ENCODE measurements at places on chromosomes 7 and 10.

DNA sequence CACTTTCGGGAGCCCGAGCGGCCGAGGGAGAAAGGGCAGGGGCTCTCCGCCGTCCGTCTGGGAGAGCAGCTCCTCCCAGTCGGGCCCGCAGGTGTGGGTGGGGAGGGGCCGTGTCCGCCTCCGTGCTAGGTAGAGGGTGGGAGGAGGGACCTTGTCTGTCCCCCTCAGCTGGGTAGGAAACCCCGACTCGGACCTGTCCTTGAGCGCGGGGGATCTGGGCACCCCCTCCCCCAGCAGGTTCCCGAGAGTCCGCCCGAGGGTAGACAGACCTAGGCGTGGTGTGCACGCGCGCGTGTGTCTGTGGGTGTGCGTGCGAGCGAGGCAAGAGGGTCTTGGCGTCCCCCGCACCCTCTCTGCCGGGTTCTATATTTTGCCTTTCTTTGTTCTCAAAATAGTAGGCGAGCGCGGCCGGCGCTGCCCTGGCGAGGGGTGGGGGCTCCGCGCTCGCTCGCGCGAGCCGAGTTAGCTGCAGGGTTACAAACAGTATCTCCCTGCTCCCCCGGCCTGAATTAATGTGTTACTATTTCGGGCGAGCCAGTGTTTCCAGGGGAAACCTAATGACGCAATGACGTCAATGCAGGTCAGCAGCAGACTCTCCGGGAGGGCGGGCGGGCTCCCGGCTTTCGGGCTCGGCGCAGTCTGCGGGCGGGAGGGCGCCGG lies 73.9 kb upstream of the LEP start:
- DNase-seq = no peak

DNA sequence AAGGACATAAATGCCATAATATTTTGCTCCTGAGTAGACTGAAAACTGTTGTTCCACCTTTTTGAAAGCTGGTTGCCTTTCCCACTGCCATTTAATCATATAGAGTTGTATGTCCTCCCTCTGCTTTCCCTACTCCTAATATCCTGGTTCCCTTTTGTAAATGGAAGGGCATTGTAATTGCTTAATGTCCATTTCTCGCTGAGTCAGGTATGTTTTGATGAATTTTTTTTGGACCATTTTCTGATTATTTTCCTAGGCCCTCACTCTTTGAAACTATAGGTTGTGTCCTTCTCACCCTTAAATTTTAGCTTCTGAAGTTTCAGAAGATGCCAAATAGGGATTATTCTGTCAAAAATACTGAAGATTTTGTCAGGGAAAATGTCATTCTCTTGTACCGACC lies 45.5 kb downstream of the WAC start:
- DNase-seq = no peak

DNA sequence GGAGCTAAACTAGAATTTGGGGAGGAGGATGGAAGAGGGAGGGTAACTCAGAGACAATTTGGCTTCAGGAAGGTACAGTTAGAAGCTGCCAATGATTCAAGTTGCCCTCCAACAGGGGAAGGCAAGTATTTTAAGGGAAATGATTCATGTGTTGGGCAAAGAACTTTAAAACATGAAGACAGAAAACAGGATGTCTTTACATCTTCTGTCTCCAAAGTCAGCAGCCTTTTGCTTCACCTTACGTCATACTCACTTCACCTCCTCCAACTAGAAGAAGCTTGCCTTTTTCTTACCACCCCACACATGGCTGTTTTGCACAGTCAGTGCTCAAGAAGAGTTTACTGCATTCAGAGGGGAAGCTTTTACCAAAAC lies 36.1 kb downstream of the PPP1R3C start:
- DNase-seq = no peak

- DNase-seq = no peak
Measured at GRCh38 chr10:57579926-57580325, 687.8 kb downstream of the IPMK start.

DNA sequence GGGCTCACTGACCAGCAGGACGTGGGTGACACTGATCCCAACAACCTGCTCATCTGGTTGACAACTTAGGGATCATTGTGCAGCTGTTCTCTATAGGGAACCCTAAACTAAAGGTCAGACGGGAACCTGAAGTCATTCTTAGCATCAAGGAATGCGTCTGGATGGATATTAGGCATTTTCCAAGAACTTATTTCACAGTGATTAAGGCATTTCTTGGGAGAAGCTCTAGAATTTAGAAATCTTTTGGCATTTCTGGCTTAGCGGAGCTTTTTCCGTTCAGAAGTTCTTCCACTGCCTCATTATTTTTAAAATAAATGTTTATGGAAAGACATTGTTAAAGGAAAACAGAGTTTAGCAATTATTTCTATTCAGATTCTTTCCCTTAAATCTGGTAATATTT lies 303.3 kb upstream of the IGFBP3 start:
- DNase-seq = no peak

DNA sequence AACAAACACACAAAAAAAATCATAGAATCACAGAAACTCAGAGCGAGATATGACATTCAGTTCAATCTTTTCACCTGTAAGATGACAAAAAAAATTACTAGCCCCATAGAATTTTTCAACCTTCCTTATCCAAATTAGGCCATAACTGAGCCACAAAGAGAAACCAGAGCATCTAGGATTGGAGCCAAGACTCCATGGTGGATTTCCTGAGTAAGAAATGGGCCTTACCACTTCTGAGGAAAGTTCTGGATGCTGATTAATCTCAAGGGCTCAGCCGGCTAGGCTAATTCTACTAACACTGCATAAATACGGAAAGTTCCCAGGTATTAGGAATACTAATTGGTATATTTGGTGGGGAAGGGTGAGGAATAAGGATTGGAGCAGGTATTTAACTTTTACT lies 16.8 kb downstream of the LIPM start:
- peak; percentile 40 for DNase-seq

DNA sequence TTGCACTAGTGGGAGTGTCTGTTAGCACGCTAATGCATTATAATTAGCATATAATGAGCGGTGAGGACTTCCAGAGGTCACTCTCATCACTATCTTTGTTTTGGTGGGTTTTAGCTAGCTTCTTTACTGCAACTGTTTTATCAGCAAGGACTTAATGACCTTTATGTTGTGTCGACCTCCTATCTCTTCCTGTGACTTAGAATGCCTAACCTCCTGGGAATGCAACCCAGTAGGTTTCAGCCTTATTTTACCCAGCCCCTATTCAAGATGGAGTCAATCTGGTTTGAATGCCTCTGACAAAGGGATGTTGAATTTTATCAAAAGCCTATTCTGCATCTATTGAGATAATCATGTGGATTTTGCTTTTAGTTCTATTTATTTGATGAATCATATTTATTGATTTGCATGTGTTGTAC lies 22.5 kb upstream of the ZNF518A start:
- DNase-seq = no peak

DNA sequence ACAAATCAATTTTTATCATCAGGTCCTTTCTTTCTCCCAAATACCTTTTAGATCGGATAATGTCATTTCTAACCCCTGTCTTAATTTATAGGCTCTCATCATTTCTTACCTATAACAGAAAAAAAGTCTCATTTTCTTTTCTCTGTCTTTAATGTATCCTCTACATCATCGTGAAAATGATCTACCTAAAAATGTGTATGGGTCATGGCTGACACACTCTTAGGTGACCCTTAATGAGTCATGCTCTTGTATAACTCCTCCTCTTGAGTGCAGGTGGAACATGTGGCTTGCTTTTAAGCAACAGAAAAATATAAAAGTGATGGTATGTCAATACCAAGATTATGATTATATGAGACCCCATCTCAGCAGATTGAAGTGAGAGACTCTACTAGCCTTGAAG lies 139.4 kb downstream of the SEMA3C start:
- no peak for DNase-seq

DNA sequence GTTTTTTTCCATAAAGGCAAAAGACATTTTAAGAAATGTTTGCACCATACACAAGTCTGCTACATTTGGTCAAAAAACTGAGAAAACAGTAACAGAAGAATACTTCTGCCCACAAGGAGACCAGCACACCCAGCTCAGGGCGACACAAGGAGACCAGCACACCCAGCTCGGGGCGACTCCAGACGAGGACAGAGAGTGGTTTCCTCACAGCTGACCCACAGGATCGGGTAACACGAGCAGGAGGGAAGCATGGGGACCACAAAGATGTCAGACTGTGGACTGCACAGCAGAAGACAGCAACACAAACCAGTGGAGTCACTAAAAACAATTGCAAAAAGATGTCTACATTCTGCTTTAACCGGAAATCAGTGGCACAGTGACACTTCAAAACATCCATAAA lies 237.6 kb downstream of the DIP2C start:
- DNase-seq = no peak

DNA sequence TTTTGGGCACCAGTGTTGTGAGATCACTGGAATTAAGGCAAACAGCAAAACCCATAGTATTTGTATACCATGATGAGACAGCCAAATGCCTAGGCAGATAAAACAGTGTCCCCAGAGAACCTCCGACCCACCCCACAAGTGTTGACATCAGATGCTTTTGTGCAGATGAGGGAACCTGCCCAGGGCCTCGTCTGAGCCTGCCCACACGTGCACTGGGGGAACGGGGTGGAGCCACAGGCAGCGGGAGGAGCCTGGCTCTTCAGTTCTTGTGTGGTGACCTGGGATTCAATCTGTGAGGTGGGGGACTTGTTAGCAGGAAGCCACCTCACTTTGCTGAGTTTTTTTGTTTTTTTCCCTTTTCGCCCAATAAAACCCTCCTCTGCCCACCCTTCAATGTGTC lies 33.4 kb upstream of the OPTN start:
- DNase-seq = no peak

- no peak for DNase-seq
Measured at GRCh38 chr10:131513445-131513844, 201.9 kb upstream of the TCERG1L start.

GRCh38 chr10:74117738-74118137 lies 32.9 kb downstream of the AP3M1 start:
- DNase-seq = no peak

DNA sequence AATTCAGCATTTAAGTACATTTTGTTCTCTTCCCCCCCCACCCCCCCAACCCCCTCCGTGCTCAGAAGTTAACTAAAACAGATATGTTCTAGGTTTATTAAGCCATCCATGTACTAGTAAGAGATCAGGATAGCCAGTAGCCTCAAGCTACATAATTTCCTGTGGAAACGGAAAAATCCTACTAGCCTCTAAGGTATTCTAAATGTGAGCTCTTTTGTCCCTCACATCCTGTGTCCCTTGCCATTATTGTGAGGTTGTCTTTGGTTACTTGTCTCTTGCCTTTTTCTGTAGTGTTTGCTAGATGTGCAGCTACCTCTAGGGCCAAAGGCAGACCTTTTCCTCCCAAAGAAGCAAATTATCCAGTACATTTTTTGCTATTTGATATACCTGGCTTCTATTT lies 92.1 kb downstream of the BTRC start:
- DNase-seq = no peak

- DNase-seq = peak; percentile 73
Measured at GRCh38 chr10:32417911-32418547, 27.9 kb upstream of the CCDC7 start.

DNA sequence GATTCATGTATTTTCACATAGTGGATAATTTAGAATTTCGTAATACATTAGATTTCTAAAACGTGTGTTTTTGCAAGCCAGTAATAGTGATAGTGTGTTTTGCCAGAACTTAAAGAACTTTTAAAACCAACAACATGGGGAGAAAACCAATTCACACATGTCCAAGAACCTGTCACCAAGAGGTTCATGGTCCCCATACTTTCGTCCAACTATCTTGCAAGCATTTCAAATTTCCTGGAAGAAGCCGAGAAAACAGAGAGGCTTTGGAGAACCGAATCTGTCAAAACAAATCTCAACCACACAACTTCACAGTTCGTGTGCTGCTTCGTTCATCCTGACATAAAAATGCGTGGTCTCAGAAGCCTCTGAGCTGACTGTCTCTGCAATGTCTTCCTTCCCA lies 31.9 kb downstream of the GFRA1 start:
- DNase-seq = no peak

Data from AG09309 (cell line).